ENCODE measurements at places on chromosomes 1 and 21.

- no peak for DNase-seq
These were observed 336.0 kb upstream of the NR5A2 start for GRCh38 chr1:199691540-199691939.

GRCh38 chr1:171793636-171794035 is 12.2 kb downstream of the METTL13 start:
- no peak for DNase-seq

DNA sequence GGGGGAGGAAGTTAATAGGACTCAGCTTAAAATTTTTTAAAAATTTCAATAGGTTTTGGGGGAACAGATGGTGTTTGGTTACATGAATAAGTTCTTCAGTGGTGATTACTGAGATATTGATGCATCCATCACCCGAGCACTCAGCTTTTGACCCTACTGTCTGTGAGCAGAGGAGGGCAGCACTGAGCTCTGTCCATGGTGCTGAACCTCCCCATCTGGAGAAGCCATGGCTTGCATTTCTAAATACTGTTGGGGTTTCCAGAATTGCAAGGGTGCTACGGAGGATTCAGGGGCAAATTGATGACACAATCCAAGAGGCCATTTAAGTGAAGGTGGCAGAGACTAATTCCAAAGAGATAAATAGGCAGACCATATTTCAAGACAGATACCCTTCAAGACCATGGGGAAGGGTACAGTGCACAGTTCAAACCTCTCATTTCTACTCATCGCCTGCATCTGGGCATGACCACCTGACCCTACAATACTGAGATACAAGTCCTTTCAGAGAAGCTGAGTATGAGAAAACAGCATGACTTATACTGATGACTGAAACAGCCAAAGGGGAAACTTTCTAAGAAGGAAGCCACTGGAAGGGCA is 17.2 kb downstream of the SYT2 start:
- DNase-seq: peak; percentile 50

- no peak for DNase-seq
These were observed 19.6 kb downstream of the FBXO2 start for GRCh38 chr1:11634365-11635192.

- no peak for DNase-seq
These were observed 46.0 kb downstream of the PKP1 start for GRCh38 chr1:201329286-201329685.

DNA sequence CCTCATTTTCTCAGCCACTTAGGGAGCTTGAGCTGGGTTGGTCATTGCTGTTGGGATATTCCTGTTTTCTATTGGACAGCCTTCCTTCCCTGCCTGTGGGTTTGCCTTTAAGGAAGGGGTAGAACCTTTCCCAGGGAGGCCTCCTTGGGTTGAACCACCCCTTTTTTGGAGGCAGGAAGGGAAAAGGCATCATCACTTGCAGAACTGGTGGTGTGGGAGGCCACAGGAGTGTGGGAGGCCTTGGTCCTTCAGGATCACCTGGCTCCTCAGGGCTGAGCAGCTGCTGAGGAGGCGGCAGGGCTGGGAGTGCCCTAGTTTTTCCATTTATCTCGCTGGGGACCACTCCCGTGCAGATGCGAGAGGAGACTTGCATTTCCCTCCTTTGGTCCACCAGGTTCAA is 667 bp upstream of the CYB561D1 start:
- DNase-seq: peak; percentile 28

DNA sequence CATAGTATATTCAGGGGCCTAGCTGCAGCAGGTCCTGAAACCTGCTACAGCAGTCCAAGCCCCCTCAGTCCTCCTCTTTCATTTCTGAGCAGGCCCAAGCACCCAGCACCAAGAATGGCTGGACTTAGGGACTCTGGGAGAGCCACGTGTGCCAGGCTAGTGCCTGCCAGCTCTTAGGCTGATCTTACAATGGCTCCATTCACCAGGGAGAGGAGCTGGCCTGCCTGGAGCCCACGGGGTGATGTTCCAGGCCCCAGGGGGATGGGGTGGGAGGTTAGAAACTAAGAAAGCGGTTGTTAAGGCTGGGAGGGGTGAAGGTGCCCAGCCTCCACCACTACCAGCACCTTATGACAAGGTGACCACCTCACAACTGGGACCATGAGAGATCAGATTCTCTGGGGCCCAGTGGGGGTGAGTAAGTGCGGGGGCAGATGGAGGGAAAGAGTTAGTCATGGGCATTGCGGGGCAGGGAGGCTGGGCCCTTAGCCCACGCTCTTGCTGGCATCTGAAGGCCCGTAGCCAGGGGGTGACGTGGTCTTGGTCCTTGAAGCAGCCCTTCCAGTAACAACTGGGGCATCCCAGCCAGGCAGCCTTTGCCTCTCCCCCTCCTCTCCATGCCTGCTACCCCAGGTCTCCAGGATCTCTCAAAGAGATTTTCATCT is 30.3 kb upstream of the CLIC4 start:
- no peak for DNase-seq

GRCh38 chr1:40151457-40152079 is 9.6 kb upstream of the RLF start:
- no peak for DNase-seq

Data from naive thymus-derived CD8-positive, alpha-beta T cell (primary cell).